Amniotic epithelial cell (primary cell): ENCODE measurements at places on chromosomes 4 and X.

- peak; percentile 42 for DNase-seq
These were observed 29.1 kb upstream of the TRO start for GRCh38 chrX:54891573-54891972.

DNA sequence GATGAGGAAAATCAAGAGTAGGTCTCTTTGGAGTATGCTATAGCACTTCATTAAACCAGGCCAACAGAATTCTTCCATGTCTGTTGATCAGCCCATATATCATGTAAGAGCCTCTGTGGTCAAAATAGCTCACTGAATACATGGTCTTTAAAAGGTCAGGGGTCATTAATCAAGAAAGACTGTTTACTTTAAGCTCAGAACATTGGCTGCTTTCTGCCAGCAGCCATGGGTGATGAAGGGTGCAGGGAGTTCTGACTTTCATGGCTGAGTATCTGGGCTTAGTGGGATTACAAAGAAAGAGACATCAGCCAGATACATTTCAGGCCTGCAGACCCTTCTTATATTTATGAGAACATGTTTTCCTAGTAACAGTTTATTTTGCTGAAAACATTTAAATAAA is 7.1 kb upstream of the C4orf54 start:
- DNase-seq = peak; percentile 51

DNA sequence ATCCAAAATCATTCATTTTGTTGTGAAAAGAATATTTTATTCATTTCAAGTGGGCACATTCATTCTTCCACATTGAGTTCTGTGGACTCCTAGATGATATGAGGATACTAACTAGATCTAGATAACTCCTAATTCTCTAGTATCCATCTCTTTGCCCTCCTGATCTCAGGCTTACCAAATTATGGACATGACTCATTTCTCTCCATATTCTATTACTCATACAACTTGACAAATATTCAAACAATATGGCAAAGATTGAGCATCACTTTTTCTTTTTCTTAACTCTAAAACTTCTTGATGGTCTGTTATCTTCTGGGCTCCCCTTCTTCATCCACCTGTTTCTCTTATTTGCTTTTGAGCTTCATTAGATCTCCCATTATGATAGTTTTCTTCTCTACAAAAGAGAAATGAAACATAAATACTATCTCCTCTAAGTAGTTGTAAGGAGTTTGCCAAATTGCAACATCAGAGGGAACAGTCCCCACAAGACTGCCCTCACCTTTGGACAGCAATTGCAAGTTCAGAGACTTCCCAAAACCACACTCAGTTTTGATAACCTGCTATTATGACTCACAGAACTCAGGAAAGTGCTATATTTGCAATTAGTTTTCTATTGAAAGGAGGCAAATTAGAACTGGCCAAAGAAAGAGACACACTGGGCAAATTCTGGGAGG is 422.9 kb downstream of the SPRY1 start:
- DNase-seq = peak; percentile 44

- no peak for DNase-seq
These were observed 69.3 kb downstream of the SH3RF1 start for GRCh38 chr4:169201222-169202144.

- DNase-seq = no peak
These were observed 166.1 kb downstream of the AFAP1 start for GRCh38 chr4:7773401-7774180.

GRCh38 chr4:183658362-183659028 is 490 bp downstream of the RWDD4 start:
- peak; percentile 21 for DNase-seq

DNA sequence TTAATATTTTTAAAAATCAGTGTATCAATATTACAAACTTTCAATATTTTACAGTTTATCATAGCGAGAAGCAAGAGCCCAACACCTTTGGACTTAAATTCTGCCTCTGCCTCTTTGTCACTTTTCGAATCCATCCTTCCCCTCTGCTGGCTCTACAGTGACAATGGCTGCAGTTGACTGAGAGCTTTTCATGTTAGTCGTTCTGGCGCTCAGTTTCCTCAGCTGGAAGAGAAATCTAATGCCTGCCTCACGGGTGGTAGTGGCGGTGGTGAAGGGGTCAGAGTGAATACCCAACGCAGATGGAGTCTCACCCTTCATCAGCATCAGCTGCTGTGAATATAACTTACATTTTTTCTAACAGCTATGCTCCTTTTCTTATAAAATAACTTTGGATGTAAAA is 144.8 kb downstream of the NWD2 start:
- no peak for DNase-seq

DNA sequence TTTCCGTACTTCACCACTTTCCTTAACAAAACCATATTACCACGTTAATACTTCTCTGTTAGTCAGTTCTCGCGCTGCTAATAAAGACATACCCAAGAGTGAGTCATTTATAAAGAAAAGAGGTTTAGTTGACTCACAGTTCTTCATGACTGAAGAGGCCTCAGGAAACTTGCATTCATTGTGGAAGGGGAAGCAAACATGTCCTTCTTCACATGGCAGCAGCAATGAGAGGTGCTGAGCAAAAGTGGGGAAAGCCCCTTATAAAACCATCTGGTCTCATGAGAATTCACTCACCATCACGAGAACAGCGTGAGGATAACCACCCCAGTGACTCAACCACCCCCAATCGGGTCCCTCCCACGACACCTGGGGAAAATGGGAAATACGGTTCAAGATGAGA is 289.8 kb upstream of the CLNK start:
- no peak for DNase-seq

DNA sequence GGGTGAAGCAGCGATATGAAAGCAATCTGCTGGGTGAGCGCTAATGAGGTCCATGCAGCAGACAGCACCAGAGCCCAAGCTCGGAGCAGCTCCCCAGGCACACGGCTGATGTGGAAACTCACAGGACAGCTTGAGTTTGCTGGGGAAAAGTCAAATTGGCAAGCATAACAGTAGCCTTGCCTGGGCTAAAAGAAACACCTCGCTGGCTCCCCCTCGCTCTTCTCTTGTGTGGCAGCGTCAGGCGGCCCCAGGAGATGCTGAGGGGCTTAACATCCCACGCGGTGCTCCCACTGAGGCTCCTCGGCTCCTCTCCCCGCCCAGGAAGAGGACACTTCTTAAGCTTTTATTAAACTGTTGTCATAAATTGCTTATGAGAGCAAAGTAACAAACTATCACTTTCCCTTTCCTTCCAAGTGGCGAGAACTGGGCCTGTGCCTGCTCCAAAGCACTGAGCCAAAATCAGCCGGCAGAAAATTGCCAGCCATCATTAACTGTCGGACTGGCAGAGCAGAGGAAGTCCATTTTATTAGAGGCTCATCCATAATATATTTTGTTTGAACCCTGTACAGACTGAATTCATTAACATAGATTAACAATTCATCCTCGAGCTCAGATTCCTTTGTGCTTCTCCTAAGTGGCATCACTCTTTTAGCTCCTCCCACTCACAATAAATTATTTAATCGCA is 111.4 kb downstream of the TSPAN5 start:
- no peak for DNase-seq

DNA sequence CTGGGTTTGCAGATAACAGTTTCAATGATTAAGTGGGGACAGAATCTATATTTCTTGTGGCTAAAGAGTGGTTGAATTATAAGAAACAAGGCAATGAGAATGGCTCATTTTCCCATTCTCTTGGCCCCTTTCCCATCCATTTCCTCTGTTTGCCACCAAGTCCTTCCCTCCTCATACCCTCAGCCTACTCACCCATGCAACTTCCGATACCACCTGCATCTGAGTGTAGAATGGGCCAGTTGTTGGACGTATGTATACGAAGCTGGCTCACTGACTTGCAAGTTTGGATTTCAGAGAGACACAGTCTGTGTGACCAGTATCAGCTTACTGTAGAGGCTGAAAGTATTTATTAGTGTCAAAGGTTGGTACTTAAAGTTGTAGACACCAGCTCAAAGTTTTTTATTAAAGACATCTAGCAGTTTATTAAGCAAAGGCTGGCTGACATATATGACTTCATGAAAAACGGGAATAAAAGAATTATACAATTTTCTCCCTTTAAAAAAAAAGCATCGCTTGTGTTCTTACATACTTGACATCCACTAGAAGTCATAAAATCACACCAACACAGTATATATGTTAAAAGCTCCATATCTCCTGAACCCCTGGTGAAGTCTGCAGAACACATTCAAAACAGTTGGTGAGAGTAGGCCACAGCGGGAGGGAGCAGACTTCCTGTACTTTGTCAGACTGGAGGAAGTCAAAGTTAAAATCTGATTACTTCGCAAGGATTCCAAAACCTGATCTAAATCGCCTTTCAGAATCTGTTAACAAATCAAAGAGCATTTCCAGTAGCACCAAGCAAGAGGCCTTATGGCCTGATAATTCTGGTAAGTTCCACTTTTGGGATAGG is 22.4 kb upstream of the STIM2 start:
- no peak for DNase-seq

GRCh38 chr4:1871471-1872021 is 353 bp downstream of the NSD2 start:
- no peak for DNase-seq

- DNase-seq = peak; percentile 7
These were observed 598.7 kb downstream of the EPHA5 start for GRCh38 chr4:65071564-65071963.

DNA sequence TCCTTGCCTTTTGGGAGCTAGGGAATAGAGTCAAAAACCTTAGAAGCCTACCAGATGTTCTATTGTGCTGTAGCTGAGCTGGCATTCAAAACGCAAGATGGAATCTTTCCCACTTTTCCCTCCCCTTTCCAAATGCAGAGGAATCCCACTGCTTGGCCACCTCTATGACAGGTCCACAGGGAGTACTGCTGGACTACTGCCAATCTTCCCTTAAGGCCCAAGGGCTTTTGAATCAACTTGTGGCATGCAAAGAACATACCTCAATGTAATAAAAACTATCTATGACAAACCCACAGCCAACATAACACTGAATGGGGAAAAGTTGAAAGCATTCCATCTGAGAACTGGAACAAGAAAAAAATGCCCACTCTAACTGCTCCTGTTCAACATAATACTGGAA is 139.2 kb upstream of the AGTR2 start:
- DNase-seq = no peak

- DNase-seq = peak; percentile 27
These were observed 7.6 kb downstream of the SLC25A43 start for GRCh38 chrX:119406776-119407175.

- DNase-seq = peak; percentile 11
These were observed 150.4 kb downstream of the SOWAHB start for GRCh38 chr4:76747563-76747962.

GRCh38 chrX:9824554-9824953 is 38.3 kb downstream of the SHROOM2 start:
- no peak for DNase-seq

DNA sequence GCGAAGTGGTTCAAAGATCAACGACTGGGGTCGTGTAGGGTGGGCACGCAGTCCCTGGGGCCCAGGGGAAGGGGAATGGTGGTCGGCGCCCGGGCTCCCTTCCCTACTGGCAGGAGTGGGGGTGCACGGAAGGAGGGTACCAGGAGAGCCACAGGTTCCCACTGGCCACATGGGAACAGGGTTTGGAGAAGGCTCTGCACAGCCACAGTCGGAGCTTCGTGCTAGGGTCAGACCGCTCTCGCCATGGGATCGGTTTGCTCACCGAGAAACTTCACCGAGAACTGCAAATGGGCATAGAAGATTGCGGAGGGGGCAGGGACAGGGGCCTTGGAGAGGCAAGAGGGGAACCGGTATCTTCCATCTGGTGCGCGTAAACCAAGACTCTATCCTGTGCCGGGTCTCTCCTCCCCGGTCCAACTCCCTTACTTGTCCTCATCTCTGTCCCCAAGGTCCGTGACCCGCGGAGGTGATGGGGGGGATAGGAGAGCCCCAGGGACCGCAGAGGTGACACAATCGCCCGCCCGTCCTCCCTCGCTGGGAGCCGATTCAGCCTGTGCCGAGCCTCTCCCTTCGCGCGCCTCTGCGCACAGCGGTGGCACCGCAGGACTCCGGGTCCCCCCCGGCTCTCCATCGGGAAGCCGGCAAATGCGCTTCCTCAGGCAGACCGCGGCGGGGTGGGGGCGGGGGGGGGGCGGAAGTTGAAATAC is 1.0 kb downstream of the SCD5 start:
- DNase-seq = no peak

GRCh38 chrX:156005144-156005543 is 7.6 kb downstream of the IL9R start:
- DNase-seq = no peak

GRCh38 chr4:131258361-131258760 is 1890.7 kb upstream of the PCDH10 start:
- DNase-seq = peak; percentile 2

GRCh38 chr4:823761-824460 is 2.0 kb downstream of the CPLX1 start:
- no peak for DNase-seq

DNA sequence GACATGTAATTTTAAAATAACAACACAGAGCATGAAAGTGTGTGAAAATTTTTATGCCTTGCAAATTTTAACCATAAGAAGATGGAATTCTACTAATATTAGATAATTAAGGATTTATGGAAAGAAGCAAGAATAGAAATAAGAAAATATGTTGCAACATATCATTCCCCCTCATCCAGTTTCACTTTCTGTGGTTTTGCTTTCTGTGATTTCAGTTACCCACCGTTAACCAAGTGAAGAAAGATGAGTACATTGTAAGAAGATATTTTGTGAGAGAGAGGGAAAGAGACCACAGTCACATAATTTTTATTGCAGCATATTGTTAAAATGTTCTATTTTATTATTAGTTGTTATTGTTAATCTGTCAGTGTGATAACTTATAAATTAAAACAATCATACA is 77.9 kb downstream of the ADAM29 start:
- no peak for DNase-seq

GRCh38 chr4:123339507-123340380 is 56.9 kb upstream of the SPRY1 start:
- DNase-seq = no peak

DNA sequence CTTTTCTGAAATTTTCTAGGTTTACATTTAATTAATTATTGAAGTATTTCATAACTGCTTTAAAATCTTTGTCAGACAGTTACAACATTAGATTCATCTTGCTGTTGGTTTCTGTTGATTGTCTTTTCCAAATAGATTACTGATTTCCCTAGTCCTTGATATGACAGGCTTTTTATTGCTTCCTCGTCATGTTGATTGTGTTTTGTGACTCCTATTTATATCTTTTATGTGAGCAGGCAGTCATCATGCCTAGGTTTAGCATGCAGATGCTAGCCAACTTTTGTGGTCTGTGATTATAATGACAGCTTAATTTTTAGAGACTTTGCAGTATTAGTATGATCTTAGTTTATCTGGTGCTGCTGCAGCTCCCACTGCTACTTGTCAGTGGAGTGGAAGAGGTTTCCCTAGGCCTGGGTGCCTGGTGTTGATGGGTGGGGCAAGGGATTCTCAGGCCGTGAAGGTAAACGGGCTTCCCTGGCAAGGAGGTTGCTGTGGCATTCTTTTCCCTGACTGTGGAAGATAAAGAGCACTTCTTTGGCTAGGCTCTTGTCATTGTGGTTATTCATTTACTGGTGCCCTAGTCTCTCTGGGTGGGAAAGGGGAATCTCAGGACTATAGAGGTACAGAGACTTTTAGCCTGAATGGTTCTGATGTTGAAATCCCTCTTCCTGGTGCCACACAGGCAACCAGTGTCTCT is 65.7 kb downstream of the SERPINA7 start:
- no peak for DNase-seq

- no peak for DNase-seq
These were observed 7.0 kb downstream of the RTL5 start for GRCh38 chrX:72124540-72125201.
